A673 (cell line): ENCODE measurements at places on chromosomes 7 and 10. TPM values are rescaled to one million over a fixed set of nuclear protein-coding genes. Genes with fewer than 3 reads are reported as not detected.

DNA sequence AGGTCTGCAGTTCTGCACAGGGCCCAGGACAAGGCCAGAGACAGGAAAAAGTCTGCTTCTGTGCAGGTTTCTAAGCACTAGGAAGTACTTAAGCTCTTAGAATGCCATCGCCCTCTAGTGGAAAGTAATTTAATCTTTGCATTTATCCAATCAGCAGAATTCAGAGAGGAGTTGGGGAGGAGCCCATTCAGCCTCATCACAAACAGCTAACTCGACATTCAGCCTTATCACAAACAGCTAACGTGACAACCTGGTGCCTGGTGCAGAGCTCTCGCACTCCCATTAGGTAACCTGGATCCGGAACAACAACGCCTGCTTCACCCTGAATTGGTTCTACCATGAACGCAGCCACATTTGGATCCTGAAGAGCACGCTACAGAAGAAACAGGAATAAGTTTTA lies 15.2 kb downstream of the OAT start:
- H3K27me3 ChIP-seq, result no peaks in the 10 kb centered on the region
- no peaks in the 10 kb centered on the region for H3K4me1 ChIP-seq
- H3K36me3 ChIP-seq, result peaks cover 3% of the 10 kb centered on the region
- no peak overlapping the region for H3K4me3 ChIP-seq
- DNase-seq, result peak; percentile 88

DNA sequence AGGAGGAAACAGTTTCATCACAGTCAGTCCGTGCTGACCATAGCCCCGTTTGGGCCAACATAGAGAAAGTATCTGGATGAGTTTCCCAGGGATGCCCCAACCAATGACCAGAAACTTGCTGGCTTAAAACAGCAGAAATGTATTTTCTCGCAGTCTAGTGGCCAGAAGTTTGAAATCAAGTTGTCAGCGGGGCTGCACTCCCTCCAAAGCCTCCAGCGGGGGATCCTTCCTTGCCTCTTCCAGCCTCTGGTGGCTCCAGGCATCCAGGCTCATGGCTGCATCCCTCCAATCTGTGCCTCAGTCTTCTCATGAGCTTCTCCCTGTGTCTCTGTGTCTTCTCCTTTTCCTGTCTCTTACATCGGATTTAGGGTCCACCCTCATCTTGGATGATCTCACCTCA lies 89.6 kb upstream of the CTBP2 start:
- no peaks in the 10 kb centered on the region for H3K4me1 ChIP-seq
- H3K4me3 ChIP-seq, result no peak overlapping the region
- no peaks in the 10 kb centered on the region for H3K36me3 ChIP-seq
- peaks cover 16% of the 10 kb centered on the region for H3K27me3 ChIP-seq
- no peak overlapping the region for H3K27ac ChIP-seq
- no peak for DNase-seq

- peak; percentile 94 for DNase-seq
- H3K4me1 ChIP-seq, result peaks cover 19% of the 10 kb centered on the region
- no peaks in the 10 kb centered on the region for H3K36me3 ChIP-seq
- no peaks in the 10 kb centered on the region for H3K27me3 ChIP-seq
- H3K27ac ChIP-seq, result peak overlapping the region; percentile 1
Observed at GRCh38 chr10:129161150-129161549, 305.9 kb upstream of the MGMT start.

The PRDX3 gene
- total RNA-seq, result 215 and 234 TPM in 2 replicates

- H3K27me3 ChIP-seq, result peaks cover 56% of the 10 kb centered on the region
- DNase-seq, result no peak
- no peaks in the 10 kb centered on the region for H3K36me3 ChIP-seq
- peak overlapping the region; percentile 31 for H3K4me3 ChIP-seq
Observed at GRCh38 chr10:120457431-120458172, 575 bp downstream of the PLPP4 start.
